Stimulated activated CD8-positive, alpha-beta memory T cell treated with anti-CD3 and anti-CD28 coated beads, Interleukin-15, amount 100 ng/mL, for 4 hours (primary cell): ENCODE measurements at places on chromosomes 6 and 20.
A peak's percentile ranks its signal among the peaks of the same experiment; 100 is the strongest.

DNA sequence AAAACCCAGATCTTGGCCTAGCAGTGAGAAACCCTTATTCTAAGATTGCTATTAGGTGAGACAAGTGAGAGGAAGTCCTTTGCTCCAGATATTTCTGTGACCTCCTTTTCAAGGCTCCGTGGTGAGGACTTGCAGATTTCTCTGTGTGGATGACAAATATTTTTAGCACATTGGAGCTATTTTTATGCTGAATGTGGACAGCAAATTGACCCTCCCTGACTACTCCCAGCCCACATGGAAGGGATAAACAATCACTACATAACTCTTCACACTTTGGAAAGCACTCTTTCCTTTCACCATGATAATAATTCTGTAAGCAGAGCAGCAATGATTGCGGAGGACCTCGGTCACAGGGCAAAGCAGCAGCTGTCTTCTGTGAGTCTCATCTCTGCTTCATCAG, 88.0 kb upstream of the ADGRF1 start:
- no peak for DNase-seq

DNA sequence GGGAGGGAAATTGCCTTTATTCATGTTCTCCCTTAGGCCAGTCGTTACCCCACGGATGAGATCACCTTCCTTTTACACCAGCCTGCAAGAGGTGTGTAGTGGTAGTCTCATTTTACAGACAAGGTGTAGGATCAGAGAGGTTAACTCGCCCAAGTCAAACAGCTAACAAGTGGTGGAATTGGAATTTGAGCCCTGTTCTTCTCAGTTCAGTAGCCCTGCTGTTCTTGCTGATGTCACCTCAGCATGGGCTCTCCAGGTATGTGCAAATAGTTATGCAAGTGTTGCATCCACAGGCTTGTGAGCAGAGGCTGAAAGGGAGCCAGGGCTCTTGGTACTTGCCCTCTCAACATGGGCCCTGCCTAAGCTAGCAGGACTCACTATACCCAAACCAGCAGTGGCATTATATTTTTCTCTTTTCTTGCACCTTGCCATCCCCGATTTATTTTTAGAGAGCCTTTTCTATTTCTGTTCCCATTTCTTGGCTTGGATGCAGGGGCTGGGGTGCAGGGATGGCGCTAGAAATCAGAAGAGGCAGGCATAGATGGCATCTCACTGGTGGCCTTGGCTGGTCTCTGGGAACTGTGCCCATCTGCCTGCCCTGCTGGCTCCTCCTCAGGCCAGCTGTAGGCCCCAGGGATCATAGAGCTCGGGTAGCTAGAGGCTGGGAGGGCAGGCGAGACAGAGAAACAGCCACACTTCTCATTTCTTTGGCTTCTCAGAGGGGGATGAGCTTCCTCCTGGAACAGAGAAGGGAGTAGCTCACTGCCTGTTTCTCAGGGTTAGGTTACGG, 18.2 kb downstream of the PPARD start:
- no peak for DNase-seq

GRCh38 chr6:168675375-168675774, 234.4 kb downstream of the SMOC2 start:
- DNase-seq: no peak

DNA sequence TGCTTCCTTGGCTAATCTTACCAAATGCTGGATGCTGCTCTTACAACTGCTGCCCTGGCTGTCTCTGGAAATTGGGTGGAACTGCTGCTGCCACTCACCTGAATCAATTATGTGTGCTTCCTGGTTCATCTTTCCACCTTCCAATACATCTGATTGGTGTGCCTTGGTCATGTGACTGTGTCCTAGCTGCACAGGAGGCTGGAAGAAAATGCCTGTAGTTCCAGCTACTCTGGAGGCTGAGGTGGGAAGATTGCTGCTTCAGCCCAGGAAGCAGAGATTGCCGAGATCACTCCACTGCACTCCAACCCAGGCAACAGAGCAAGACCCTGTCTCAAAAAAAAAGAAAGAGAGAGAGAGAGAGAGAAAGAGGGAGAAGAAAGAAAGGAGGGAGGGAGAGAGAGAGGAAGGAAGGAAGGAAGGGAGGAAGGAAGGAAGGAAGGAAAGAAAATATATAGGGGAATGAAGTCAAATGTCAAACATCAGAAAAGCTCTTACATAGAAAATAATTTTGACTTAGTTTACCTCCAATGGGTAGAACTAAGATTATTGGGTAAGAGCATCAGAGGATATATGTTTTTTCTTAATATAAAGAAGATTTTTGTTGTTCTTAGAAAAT, 14.1 kb upstream of the PPARD start:
- DNase-seq: no peak

DNA sequence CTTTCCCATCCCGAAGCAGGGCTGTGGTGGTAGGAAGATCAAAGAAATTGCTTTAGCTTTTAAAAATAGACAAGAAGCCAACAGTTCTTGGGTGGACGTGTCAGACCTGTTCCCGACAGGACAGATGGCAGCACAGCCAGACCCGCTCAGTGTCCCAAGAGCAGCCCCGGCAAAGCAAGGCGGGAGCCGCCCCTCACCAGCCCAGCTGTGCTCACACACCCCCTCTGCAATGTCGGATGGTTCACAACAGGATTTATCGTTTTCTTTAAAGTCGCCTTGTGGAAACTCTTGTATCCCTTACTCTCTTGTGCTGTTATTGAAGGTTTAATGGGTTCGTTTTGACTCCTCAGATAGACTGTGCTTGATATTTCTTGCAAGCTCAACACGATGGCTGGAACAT, 302.4 kb downstream of the THBS2 start:
- DNase-seq: no peak

- no peak for DNase-seq
Measured at GRCh38 chr6:127606131-127606562, 29.2 kb downstream of the C6orf58 start.

- DNase-seq: peak; percentile 60
Measured at GRCh38 chr20:57390604-57391438, at the start of gene RBM38. TSS of gene RBM38 (plus strand) at chr20:57391396. CDS start at chr20:57391582, 186 bp downstream.

GRCh38 chr6:21935561-21936028, 342.0 kb downstream of the SOX4 start:
- no peak for DNase-seq

GRCh38 chr20:25308671-25309394, 60.9 kb downstream of the PYGB start:
- DNase-seq: no peak

GRCh38 chr20:23340524-23340923, 10.1 kb upstream of the NXT1 start:
- DNase-seq: no peak

- no peak for DNase-seq
Measured at GRCh38 chr6:107743311-107743710, 80.8 kb downstream of the SCML4 start.
